ENCODE measurements at places on chromosomes 2 and 18.

- DNase-seq: no peak
Observed at GRCh38 chr2:198660501-198660900, 797.2 kb downstream of the SATB2 start.

- DNase-seq: no peak
Observed at GRCh38 chr2:171208657-171209056, 48.0 kb upstream of the TLK1 start.

- no peak for DNase-seq
Observed at GRCh38 chr2:32805104-32806095, 141.4 kb upstream of the LTBP1 start.

DNA sequence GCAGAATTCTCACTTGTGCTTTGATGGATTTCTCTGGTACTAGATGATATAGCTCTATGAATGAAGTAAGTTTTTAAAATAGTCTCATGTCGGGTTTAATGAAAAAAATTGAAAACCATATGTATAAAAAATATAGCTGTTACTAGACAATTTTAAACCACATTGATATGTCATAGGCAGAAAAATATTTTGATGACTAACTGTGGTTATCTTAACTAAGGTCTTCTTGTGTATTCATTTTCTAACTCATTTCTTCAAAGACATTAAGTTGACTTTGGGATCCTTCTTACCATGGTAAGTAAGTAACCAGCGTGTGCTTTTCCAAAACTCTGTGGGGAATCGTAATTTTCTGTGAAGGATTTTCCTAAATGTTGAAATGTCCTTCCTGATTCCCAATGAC, 160.9 kb upstream of the COL3A1 start:
- no peak for DNase-seq

DNA sequence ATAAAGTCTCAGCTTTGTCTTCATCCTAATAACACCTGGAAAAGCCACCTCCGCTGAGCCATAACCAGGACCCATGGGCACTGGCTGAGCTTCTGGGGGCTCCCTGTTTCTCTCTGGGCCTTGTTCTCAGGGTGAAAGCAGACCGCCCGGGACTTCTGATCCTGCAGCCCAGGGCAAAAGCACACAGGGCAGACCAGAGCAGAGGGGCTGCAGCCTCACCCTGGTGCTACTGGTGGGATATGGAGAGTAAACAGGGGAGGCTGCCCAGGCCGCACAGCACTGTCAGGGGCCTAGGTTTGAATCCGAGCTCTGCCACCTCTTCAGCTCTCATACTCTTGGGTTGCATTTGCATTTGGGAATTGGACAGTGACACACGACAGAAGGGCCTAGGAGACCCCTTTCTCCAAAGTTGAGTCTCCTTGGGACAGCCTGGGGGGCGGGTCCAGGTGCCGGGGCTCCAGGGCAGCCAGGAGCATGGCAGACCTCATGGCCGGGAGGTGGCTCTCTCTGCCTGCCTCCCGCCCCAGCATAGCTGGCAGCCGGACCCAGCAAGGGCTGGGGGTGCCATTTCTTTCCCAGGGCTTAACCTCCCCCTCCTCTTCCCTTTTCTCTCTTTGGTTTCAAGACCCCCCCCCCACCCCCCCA, 164.9 kb downstream of the INHBB start:
- DNase-seq: no peak

GRCh38 chr2:186927867-186928191, 78.9 kb upstream of the ZSWIM2 start:
- no peak for DNase-seq

DNA sequence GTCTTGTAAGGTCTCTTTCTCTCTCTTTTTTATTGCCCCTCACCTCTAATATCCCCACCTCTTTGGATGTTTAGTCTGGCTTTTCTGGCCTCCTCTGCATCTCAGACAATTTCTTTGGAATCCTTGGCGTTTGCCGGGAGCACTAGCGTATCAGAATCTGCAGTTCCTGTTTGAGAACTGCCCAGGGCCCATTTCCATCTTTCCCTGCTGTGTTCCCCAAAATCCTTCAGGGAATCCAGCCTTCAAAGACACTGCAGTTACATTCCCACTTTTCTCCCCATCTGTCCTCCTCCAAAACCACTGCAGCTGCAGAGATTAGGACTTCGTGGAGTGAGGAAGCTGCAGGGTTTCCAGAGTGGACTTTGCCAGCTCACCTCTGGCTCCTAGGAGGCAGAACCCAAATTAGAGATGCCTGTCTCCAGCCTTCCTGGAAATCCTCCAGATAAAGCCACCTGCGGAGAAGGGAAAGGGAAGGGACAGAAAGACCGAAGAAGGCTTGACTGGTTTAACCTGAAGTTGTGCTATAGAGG, 2.7 kb downstream of the VSNL1 start:
- DNase-seq: no peak

DNA sequence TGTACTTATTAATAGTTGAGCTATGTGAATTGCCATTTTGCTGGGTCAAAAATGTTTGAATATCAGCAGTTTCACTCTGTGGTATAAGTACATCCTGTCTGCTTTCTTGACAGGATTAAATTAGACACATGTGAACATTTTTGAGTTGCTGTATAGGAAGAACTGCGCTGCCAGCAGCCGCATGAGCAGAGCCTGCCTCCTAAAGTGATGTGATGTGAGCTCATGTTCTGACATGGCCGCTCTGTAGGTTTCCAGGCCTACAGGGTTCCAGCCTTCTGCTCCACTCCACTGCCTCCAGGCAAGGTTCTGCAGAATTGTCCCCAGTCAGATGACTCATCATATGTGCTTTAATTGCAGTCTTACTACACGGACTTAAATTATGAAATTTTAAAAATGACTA, 119.7 kb upstream of the NFATC1 start:
- no peak for DNase-seq

GRCh38 chr2:238808761-238809160, 39.1 kb upstream of the TWIST2 start:
- no peak for DNase-seq

DNA sequence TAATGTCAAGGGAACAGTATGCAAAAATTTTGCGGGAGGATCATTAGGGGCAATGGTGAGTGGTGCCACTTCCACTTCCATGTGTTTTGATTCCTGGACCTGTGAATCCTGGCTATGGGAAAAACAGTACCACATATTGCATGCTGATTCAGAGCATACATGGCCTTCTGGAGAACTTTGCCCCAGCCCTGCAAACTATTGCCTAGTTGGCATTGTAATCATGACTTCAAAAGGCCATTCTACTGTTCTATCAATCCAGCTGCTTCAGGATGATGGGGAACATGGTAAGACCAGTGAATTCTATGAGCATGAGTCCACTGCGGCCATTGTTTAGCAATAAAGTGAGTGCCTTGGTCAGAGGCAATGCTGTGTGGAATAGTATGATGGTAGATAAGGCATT, 75.3 kb upstream of the ZC3H15 start:
- no peak for DNase-seq

DNA sequence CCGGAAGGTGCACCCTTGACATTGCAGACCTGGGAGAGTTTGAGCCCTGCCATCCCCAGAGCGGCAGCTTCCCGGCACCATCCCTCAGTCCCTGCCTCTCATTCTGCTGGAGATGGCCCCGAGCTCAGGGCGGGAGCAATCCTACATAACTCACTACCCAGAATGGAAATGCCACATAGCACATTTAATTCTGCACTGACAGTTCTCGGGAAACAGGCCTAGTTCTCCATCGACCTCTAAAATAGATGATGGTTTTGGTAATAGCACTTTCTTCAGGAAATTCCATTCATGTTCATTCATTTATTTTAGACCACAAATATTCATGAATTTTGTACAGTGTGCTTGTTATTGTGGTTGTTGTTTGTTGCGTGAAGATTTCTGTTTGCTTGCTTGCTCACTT, 92.9 kb upstream of the SLC14A2 start:
- no peak for DNase-seq

- no peak for DNase-seq
Observed at GRCh38 chr2:194567661-194568017, 1089.4 kb upstream of the SLC39A10 start.

DNA sequence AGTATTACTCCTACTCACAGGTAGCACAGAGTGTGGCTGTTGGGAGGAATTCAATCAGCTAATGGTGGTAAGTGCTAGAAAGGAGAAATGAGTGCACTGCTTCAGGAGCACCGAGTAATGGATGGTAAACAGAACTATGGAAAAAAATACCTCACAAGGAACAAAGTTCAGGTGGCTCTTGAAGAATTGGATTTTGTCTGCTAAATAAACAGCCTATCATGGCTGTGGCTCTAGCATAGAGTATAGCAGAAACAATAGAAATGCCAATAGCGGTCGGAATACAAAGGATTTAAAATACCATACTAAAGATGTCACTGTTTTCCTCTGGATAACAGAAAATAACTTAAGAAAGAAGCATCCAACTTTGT, 482.5 kb downstream of the NUP35 start:
- no peak for DNase-seq

GRCh38 chr2:136957044-136957443, 191.7 kb downstream of the THSD7B start:
- no peak for DNase-seq

DNA sequence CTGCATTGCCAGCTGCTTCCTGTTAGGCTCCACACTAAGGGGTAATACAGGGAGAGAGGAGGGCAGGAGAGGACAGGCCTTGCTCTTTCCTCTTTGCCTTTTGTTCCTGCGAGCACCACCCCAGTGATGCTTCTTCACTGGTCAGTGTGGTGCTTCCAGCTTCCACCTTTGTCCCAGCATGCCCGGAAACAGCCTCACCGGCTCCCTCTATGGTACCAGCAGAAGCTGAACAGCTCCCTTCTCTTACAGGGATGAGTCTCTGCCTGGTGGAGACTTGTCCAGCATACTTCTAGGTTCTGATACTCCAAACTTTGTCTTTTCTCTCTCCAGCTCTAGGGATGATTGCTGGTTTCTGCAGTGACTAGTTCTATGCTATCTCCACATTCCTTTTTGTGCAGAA, 413.3 kb downstream of the TSN start:
- no peak for DNase-seq

DNA sequence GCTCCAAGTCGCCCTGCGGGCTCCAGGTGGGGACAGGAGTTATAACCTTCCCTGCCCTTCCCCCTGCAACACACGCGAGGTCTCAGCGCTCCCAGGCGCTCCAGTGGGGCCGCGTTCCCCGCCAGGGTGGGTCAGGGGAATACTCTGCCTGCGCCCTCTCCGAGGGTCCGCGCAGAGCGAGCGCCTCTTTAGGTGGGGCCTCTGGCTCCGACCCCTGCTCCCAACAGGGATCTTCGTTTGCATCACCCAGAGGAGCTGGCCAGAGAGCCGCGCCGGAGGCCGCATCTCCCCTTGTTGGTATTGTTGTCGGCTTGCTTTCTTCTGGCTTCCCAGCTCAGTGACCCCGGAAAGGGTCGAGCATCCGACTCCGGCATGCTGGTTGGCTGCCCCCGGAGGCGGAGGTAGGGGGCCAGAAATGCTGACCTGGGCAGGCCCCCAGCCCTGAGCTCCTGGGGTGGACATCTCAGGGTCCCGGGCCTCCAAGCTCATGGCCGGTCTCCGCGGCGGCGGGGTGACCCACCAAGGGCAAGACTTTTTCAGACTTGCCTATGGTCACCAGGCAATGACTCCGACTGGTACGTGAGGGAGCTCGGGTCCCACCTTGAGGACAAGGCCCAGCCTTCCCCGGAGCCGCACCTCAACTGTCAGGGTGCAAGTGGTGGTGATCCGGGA, 11.2 kb upstream of the EN1 start:
- DNase-seq: no peak

GRCh38 chr18:62957885-62958472, 242.6 kb downstream of the PHLPP1 start:
- DNase-seq: no peak

- no peak for DNase-seq
Observed at GRCh38 chr2:20633001-20633400, 17.9 kb downstream of the HS1BP3 start.

- no peak for DNase-seq
Observed at GRCh38 chr2:170503563-170503962, 211.6 kb upstream of the SP5 start.

DNA sequence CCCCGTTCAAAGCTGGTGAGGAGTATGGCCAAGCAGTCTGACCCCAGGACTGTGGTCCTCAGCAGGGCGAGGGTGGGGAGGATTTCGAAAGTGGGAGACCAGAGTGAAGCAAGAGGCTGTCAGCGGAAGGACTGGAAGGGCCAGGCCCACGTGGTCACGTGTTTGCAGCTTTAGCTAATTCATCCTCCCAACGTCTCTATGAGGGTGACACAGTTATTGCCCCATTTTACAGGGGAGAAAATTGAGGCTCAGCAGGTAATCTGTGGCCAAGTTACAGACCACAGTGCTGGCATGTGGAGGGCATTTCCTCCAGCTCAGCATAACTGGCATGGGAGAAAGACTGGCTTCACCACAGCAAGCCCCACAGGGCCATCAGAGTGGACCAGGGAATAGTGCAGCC, 45.4 kb upstream of the LTBP1 start:
- no peak for DNase-seq

GRCh38 chr2:53640466-53640865, 127.1 kb upstream of the CHAC2 start:
- DNase-seq: no peak

- peak; percentile 69 for DNase-seq
Observed at GRCh38 chr18:63271881-63272299, 47.7 kb downstream of the BCL2 start.

GRCh38 chr2:168757223-168757622, 45.2 kb upstream of the NOSTRIN start:
- DNase-seq: no peak

DNA sequence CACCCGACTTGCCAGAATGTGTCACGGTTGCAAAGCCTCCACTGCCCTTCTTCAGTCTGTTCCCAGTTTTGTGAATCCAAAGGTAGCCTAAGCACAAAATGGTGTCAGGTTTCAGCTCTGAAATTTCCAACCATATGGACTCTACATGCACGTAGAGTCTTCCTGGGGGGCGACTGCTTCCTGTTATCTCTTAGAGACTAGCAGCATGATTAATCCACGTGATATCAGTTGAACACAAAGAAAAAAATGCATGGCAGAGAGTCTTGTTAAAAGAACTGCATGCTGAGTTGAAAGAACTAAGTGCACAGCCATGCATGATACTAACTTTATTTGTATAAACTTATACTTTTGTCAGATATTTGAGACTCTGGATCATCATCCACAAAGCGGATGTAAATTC, 404.4 kb downstream of the SOCS6 start:
- peak; percentile 52 for DNase-seq

DNA sequence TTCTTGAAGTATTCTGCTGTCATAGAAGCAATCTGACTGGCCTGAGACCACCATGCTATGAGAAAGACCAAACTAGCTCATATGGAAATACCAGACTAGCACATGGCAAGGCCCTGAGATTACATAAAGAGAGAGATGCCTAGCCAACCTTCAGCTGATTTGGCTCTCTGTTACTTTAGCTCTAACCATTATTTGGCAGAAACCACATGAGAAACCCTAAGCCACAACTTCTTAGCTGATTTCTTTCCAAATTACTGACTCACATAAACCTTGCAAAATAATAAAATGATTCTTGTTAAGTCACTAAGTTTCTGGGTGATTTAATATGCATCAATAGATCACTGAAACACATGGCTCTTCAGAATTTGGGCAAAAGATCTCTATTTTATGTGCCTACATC, 295.0 kb upstream of the ZNF521 start:
- DNase-seq: no peak

GRCh38 chr2:216654528-216655052, 21.4 kb downstream of the IGFBP2 start:
- no peak for DNase-seq

GRCh38 chr2:85812094-85812735, 58.4 kb downstream of the ATOH8 start:
- DNase-seq: no peak

Data from NCI-H524 treated with DMSO at 0.1 percent for 48 hours (cell line).